Lower leg skin (tissue), 4 donors: ENCODE measurements at places on chromosomes 7 and 10.

DNA sequence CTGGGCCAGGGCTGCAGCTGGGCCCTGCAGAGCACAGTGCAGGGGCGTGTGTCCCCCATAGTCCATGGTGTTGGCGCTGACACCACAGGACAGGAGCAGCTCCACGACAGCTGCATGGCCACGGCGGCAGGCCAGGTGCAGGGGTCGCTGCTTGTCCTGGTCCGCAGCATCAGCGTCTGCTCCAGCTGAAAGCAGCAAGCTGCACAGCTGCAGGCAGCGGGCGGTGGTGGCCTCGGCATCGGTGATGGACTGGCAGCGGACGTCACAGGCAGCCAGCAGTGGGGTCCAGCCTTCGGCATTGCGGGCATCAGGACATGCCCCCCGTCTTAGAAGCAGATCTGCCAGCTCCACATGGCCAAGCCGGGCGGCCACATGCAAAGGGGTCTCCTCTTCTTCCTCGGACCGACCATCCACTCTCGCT is 6.0 kb downstream of the ASB10 start:
- DNase-seq: no peak

DNA sequence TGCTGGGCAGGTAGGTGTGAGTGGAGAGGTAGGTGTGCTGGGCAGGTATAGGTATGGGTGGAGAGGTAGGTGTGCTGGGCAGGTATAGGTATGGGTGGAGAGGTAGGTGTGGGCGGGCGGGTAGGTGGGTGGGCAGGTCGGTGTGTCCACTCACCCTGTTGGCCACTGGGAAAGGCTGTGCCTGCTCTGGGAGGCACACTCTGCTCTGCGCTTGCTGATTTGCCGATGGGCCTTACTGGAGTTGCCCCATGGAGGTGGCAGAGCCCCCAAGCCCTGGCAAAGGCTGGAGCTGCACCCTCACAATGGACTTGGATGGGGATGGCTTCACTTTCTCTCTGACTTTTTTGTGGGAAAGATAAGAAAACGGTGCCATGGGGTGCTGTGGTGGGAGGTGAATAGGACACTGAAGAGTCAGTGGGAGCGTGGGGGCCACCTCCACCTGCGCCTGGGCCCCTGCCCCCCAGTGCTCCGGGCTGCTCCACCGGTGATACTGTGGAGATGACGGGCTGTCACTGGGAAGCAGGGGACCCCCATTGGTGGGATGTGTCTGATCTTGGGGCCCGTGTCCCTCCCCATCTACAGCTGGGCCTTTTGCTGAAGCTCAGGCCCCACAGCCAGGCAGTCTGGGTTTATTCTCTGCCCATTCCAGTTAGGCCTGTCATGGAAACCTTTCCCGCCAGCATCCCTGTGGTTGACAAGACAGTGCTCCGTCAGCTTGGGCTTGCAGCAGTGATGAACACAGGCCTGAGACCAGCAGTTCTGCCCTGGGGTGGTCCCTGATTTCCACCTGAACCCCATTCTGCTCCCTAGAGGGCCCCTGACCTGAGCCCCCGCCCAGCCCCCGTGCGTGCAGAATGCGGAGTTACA is 75.0 kb downstream of the NKX6-2 start:
- no peak for DNase-seq

- no peak for DNase-seq
Observed at GRCh38 chr7:113804475-113805095, 114.2 kb downstream of the PPP1R3A start.

GRCh38 chr10:59234194-59234593 is 57.8 kb downstream of the PHYHIPL start:
- DNase-seq: no peak

DNA sequence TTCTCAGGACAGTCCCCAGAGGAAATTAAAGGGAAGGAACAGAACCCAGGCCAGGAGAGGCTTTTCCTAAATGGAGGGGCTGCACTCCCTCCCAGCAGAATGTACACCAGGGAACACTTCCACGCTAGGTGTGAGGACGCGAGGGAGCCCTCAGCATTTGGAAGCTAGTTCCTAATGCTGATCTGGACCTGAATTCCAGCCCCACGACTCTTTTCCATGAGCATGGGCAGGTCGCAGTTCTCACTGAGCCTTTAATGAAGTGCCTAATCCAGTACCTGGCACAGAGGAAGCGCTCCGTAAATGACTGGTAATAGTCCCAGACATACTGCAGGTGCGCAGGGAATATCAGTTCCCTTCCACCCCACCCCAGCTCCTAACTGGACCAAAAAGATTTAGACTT is 1.1 kb downstream of the ALOX5 start:
- no peak for DNase-seq

DNA sequence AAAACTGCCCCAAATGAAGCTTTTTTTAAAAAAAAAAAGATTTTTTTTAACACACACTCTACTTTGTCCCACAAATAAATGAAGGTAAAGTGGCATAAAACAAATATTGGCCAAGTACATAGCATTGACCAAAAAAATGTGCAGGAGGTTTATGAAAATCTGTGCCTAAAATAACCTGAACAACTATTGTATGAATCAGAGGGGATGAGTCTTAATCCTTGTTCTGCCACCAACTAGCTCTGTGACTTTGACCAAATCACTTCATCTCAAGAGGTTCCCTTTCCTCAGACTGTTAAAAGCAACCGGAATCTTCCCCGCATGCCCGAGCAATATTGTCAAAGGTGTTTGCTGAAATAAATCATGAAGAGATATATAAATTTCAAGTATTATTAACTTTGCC is 150.4 kb upstream of the NEBL start:
- DNase-seq: no peak
